ENCODE measurements at places on chromosomes 5 and 9.

- DNase-seq = no peak
Measured at GRCh38 chr9:125794708-125795107, 47.5 kb downstream of the PBX3 start.

- no peak for DNase-seq
Measured at GRCh38 chr9:83132768-83133167, 69.8 kb upstream of the RASEF start.

DNA sequence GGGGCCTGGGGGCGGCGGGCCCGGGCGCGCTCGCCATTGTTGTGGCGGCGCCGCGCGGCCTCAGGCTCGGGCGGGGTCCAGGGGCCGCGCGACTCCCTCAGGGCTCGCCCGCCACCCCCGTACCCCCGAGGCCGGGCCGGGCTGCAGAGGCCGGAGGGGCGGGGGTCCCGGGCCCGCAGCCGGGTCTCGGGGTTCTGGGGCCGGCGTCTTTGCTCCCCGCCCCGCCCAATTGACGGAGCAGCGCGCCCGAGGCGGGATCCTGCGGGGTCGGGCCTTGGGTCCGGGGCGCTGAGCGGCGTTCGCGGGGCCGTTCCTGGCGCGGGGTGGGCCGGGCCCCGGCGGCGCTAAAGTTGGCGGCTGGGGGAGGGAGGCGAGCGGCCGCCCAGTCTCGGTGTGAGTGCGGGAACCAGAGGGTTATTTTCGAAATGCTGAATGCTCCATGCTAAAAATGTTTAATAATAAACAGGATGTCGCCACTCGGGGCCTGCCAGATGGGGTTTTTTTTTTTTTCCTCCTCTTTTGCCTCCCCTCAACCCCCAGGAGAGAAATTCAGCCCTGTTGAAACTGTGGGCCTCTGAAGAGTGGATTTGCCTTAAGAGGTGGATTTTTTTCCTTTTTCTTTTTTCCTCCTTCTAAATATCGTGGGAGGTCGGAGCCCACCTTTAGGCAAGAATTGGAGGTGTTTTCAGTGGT lies 724 bp downstream of the PRRC2B start:
- DNase-seq = peak; percentile 26

GRCh38 chr9:127770583-127770904 lies 7.9 kb downstream of the SH2D3C start:
- no peak for DNase-seq

- no peak for DNase-seq
Measured at GRCh38 chr9:76528056-76528455, 69.1 kb downstream of the GCNT1 start.

DNA sequence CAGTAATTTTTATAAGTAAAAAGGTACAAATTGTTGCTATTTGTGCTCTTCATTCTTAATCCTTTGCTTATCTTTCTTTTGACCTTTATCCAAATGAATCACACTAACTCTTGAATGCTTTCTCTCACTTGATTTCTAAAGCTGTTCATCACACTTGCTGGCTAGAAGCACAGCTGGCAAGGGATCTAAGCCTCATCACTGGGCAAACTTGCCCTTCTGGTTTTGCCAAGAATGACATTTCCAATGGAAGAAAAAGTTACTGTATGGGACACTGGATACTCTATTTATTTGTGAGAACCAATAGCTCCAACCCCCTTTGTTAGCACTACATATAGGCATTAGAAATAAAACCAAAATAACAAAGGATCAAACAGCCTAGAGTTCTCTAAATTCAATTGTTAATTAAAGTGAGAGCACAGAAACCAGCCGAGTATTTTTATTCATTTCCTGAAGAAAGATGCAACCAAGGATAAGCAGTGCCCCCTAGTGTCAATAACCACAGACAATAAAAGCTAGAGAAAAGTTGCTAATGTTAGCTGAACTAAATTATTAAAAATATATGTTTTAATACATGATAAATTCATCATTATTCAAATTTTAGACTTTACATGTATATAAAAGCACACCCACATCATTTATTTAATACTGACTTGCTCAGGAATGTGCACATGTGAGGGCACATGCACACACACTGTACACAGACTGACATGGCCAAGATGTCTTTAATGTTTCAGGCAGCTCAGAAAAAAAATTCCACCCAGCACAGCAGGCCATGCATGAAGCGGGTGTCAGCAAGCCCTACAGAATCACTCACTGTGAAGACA lies 59.8 kb upstream of the POU5F2 start:
- DNase-seq = peak; percentile 46

GRCh38 chr9:24545847-24546522 lies at the start of gene IZUMO3:
TSS of gene IZUMO3 (minus strand) at chr9:24545897. CDS start at chr9:24545649, 248 bp downstream.
- DNase-seq = no peak

DNA sequence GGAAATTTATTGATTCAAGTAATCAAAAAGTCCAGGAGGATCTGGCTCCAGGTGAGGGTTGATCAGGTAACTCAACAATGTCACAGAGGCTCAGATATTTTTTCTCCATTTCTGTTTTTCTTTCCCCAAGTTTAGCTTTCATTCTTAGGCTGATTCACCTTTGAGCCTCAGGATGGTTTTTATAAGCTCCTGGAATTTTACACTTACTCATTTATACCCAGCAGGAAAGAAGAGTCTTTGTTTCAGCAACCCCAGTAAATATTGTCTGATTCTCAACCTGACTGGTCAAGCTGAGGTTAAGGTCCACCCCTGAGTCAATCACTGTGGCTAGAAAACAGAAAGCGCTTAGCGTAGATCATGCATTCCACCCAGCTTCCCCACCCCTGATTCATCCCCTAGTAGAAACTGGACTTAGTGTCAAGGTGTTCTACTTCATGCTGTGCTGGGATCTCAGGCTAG lies 500.6 kb downstream of the KIF4B start:
- no peak for DNase-seq

GRCh38 chr9:136850866-136851775 lies 1.0 kb upstream of the MAMDC4 start:
- no peak for DNase-seq

DNA sequence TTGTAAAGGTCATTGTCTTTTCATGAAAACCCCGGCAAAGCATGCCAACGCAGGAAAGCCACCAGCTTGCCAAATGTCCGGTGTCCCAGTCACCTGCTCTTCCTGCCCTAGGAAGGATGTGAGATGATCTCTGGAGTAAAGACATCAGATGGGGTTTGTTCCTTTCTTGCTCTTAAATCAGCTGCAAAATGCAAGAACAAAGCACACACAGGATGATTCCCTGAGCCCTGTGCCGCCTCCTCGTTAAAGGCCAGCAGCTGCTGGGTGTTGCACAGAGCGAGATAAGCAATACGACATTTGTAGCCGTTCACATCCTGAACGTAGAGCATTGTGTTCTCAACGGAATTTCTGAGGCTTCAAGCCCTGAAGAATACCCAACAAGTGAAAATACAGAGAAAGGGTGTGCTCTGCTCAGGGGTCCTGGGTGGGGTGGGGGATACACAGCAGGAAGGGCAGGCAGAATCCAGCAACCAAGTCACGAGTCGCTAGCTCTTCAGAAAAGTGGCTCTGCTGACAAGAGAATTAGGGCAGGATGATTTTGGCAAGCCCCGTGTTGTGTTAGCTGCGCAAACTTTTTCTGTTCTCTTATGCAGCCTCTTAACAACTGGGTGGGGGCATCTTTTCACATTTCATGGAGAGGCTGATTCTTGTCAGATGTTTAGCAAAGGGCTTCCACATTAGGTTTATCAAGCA lies 229.2 kb upstream of the MAP3K1 start:
- no peak for DNase-seq

DNA sequence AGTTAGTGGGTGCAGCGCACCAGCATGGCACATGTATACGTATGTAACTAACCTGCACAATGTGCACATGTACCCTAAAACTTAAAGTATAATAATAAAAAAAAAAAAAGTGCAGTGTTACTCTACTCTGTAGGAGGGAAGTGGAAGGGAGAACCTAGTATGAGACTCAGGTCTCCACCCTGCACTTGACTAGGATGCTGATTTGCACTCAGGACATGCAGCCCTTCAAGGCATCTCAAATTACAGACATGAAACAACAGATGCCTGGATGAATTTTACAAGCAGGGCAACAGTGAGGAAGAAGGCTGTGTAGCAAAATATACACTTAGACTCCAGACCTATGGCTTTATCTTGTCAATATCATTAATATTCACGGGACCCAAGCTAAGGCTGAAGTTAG lies 16.5 kb downstream of the TRIM32 start:
- no peak for DNase-seq

DNA sequence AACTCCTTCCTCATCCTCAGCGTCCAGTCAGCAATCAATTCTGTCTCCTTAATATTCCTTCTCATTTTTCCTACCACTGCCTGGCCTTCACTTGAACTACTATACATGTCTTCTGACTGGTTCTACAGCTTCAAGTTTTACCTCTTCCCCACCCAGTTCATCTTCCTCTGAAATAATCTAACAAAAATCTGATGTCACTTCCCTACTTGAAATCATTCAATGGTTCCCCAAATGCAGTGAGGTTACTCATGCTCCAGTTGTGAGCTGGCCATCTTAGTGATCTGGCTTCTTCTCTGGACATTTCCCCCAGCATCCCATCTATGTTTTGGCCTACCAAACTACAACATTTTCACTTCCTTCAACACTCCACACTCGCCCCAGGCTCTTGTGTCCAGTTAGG lies 14.9 kb upstream of the TMEM267 start:
- peak; percentile 54 for DNase-seq

- no peak for DNase-seq
Measured at GRCh38 chr9:117034866-117035265, 347.8 kb downstream of the TRIM32 start.

DNA sequence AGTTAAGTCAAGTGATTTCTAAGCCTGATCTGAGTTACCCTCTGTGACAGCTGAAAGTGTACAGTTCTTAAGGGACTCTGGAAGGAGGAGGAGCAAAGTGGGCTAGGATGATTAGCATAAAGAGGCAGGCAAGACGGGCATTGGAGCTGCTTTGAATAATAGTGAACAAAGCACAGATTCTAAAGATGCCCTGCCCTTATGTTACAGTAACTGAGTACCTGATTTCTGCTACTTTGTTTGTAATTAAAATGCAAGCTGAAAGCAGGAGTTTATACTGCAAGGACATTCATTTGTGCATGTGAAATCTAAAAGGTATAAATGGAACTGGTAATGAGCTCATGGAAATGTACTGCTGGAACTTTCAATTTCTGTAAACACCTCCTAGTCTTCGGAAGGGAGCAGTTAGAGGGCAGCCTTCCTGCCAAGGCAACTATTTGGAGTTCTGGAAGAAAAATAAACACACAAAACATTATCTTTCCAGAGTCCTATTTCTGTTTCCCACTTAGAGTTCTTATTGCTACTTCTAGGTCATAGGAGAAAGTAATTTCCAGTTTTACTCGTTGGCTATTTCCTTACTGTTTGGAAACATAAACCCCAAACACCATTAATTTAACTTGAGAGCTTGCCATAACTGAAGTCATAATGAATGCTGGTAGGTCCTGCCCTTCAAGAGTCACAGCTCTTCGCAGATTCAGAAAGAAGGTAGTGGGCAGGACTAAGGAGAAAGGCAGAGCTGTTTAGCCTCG lies at the start of gene RANBP3L:
Gene RANBP3L (minus strand): TSS at position 45 of the 746 bp plus-strand sequence. CDS start 486 bp downstream, outside the sequence.
- peak; percentile 15 for DNase-seq

DNA sequence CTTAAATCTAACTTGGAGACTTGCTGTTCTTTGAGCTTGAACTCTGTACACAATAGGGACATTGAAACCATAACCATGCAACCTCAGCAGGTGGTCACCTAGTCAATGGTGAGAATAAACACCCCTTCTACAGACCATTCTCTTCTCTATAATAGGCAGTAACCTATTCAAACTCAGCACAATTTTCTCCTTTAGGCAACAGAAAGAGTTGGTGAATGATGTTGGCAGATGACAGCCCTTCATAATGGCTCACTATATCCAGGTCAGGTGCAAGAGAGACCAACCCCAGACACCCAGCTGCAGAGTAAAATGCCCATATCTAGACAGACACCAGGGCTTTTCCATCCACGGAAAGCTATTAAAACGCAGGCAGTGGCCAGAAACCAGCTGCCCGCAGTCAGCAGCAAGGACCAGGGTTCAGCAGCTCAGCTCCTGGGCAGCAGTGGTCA lies 106.7 kb downstream of the SERINC5 start:
- no peak for DNase-seq

DNA sequence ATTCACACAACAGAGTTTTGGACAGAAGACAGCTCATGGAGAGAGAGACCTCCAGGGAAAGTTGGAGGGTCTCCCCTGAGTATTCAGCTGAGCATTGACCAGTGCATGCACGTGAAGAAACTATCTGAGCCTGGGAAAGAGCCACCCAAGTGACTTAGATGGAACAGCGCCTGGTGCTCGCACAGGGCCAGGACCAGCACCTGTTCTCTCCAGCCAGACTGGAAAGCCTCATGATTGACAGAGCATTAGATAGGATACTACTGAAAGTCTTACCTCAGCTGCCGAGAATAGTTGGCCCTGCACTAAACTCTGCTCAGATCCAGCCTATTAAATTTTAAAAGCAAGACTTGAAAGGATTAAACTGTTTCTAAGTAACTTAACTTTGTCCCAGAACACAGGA lies 28.3 kb upstream of the NEURL1B start:
- DNase-seq = no peak
